ENCODE measurements at places on chromosomes 4 and X. TPM values are rescaled to one million over a fixed set of nuclear protein-coding genes. Genes with fewer than 3 reads are reported as not detected.

DNA sequence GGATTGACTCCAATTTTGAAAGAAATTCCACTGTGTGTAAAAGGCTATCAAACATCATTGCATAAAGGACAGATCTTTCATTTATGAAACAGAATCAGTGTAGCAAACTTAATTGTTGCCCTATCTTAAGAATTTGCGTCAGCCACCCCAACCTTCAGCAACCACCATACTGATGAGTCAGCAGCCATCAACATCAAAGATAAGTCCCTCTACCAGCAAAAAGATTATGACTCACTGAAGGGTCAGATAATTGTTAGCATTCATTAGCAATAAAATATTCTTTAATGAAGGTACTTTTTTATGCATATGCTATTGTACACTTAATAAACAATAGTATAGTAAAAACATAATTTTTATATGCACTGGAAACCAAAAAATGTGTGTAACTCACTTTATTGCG is 15.8 kb upstream of the GRSF1 start:
- no peak for DNase-seq

DNA sequence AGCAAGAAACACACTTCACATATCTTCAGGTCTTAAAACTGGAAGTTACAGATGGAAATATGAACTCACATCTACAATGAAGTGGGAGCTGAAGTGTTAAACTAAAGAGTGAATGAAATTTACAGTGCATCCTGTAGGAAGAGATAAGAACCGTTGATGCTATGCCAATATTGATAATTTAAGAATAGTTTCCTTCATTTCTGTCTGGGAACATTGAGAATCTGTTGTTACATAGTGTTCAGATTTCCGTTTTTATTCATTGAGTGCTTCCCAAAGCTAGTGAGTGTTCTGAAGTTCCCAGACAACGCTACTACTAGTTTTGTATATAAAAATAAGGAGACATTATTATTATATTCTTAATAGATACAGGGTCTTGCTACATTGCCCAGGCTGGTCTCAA is 52.3 kb downstream of the UBE2K start:
- DNase-seq = no peak

- DNase-seq = peak; percentile 23
Measured at GRCh38 chr4:145937971-145938611, 532 bp downstream of the ZNF827 start.

- no peak for DNase-seq
Measured at GRCh38 chr4:151624626-151625565, 135.9 kb downstream of the GATB start.

FSTL5 gene
- total RNA-seq = not detected

FBXW7 gene
- total RNA-seq = 54.3 TPM

DNA sequence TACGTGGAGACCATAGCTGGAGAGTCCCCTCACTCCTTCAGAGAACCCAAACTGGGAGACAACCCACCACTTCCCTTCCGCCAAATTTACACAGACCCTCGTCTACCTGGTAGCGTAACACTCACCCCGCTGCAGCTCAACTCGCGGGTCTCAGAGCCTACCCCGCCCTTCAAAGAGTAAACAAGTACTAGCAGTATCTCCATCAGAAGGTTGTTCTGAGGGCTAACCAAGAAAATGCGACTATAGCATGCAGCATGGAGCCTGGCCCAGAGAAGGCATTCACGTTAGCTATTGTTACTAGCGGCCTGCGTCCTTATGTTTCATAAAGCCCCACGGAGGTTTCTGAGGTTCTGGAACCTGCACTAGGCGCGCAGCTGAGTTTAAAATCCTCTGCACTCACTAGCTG is 531 bp upstream of the MANBA start:
- DNase-seq = no peak

- DNase-seq = no peak
Measured at GRCh38 chr4:124487651-124488050, 224.9 kb downstream of the ANKRD50 start.

ZIC3 gene
- total RNA-seq = not detected

CRLF2 gene
- total RNA-seq = 0.13 TPM

TBX22 gene
- not detected for total RNA-seq

DNA sequence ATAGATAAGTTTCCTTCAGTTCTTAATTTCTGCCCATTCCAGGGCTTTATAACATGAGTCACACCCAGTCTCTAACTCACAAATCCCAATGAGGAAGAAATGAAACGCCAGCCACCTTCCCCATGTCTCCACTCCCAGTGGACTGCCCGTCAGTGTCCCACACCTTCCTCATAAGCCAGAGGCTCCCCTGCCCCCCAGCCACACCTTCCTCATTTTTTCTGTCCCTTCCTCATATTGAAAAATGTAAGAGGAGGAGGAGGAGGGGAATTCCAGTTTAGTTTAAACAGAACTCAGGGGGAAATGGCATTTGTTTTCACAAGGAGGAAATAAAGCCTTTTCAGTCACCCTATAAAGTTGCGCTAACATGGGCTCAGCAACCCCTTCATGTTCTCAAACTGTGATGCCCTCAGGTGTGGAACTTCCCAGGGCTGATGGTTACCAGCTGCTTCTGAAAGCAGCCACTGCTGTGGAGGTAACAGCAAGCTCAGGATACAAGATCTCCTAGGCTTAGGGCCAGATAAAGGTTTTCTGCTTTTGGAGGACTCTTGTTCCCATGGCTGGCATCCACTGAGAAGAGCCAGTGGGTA is 97.8 kb downstream of the PARM1 start:
- no peak for DNase-seq

DNA sequence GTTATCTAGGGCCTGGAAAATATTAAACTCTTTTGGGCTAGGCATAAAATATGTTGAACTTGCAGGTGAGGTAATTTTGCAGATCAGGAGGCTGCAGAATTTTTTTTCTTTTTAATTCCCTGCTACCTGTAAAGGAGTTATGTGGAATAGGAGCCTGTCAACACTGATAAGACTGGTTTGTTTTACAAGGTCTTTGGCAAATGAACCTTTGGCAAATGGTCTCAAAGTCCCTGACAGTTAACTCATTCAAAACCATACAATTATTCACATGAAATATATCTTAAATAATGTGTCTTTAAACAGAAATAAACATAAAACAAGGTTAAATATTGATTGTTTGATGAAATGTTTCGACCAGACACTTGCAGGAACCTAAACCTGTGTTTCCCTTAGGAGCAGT is 340.2 kb downstream of the GASK1B start:
- no peak for DNase-seq

DNA sequence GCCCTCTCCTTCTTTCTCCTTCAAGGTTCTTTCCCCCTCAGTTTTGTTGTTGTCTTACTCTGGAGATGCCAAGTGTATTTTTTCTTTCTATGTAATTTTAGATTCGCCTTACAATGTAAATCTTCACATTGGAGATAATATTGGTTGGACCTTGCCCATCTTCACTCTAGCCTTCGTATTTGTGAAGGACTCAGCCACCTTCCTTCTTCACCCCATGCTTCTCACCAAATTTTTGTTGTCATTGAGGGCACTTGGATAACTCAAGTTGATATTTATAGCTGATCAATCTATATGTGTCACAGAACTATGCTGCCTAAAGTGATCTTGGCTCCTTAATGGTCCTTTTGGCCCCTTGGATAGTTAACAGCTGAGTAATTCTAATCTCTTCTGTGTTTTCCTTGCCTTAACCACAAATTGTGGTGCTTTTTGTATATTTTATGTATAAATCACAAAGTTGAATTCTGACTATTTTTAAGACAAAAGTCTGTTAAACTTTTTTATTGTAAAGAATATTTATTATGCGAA is 6.5 kb downstream of the SPRY1 start:
- DNase-seq = no peak

DNA sequence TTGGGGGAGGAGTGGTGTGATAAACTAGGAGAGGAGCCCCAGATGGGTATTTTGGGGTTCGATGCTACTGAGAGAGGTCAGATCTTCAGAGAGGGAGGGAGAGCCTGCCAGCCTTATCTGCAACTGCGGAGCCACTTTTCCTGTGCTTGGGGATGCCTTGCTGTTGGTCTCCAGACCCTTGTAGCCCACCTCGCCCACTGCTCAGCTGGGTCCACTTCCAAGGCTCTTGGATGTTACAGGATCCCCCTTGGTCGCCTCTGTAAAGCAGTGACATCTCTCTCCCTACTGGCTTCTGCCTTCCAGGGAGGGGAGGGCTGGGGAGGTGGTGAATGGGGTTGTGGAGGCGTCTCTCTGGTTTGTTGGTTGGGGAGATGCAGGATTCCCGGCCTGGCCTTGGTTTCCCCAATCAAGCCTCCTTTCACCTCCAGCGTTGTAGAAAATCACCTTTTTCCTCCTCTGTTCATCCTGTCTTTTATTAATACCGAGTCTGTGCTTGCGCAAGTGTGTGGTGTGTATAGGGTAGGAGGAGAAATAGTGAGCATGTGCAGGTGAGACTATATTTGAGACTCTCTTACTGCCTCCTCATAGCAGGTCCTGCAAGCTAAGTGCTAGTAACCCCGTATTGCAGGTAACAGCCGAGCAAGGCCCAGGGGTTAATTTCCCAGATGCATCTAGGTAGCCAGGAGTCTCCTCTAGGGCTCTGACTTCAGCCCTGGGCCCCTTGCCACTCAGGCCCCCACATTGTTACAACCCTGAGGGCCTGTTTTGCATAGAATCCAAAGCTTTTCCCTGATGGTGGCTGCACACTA is 337.4 kb downstream of the ARHGAP10 start:
- no peak for DNase-seq

- no peak for DNase-seq
Measured at GRCh38 chr4:118774989-118775388, 60.9 kb downstream of the SEC24D start.

DNA sequence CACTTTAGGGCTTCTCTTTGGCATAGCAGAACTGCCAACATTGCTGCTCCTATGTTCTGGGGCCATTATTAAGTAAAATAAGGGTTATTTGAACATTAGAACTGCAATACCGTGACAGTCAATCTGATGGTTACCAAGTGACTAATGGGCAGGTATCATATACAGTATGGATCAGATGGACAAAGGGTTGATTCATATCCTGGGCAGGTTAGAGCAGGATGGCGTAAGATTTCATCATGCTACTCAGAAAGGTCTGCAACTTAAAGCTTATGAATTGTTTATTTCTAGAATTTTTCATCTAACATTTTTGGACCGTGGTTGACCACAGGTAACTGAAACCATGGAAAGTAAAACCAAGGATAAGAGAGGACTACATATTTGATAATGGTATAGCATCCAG is 40.9 kb downstream of the BRCC3 start:
- DNase-seq = no peak

- DNase-seq = no peak
Measured at GRCh38 chrX:151596282-151596681, 32.8 kb downstream of the PASD1 start.

MXRA5 gene
- not detected for total RNA-seq

AFM gene
- not detected for total RNA-seq

GRCh38 chr4:1464581-1465171 is 58.4 kb upstream of the NKX1-1 start:
- DNase-seq = no peak

DNA sequence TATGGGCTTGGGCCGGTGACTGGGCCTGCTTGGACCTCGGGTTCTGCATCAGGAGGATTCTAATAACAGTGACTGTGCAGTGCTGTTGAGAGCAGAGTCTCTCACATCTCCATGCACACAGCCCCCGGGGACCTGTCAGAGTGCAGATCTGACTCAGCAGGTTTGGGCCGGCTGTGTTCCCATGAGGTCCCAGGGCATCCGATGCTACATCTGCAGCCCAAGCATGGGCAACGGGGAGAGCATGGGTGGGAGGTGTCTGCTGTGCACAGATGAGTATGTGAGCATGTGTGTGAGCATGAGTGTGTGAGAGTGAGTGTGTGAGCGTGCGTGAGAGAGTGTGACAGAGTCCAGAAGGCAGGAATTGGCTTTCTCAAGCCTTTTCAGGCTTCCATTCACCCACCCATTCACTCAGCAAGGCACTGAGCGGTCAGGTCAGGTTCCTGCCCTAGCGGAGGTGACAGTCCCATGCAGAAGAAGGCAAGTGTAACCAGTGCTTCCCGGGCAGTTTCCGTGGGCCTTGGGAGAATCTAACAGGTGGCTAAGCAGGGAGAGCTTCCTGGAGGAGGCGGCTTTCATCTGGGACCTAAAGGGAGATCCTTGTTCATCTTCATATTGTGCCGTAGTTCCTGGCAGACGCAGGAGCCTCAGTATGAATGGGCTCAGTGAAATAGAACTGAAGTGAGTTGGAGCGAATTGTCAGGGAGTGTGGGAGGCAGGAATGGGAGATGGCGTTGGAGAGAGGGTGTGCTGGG is 62.6 kb downstream of the SORCS2 start:
- DNase-seq = no peak

TMEM31 gene
- total RNA-seq = not detected

GRCh38 chr4:165662341-165662740 is 210.7 kb upstream of the TLL1 start:
- DNase-seq = no peak

GRCh38 chrX:148728901-148729300 is 228.5 kb downstream of the AFF2 start:
- no peak for DNase-seq

- peak; percentile 28 for DNase-seq
Measured at GRCh38 chrX:104112326-104112951, at the start of gene ZCCHC18. TSS of gene ZCCHC18 (plus strand) at chrX:104112523. CDS start at chrX:104114112, 1,589 bp downstream.

GRCh38 chr4:23882976-23883531 is 6.8 kb downstream of the PPARGC1A start:
- no peak for DNase-seq

RS1 gene
- not detected for total RNA-seq

DNA sequence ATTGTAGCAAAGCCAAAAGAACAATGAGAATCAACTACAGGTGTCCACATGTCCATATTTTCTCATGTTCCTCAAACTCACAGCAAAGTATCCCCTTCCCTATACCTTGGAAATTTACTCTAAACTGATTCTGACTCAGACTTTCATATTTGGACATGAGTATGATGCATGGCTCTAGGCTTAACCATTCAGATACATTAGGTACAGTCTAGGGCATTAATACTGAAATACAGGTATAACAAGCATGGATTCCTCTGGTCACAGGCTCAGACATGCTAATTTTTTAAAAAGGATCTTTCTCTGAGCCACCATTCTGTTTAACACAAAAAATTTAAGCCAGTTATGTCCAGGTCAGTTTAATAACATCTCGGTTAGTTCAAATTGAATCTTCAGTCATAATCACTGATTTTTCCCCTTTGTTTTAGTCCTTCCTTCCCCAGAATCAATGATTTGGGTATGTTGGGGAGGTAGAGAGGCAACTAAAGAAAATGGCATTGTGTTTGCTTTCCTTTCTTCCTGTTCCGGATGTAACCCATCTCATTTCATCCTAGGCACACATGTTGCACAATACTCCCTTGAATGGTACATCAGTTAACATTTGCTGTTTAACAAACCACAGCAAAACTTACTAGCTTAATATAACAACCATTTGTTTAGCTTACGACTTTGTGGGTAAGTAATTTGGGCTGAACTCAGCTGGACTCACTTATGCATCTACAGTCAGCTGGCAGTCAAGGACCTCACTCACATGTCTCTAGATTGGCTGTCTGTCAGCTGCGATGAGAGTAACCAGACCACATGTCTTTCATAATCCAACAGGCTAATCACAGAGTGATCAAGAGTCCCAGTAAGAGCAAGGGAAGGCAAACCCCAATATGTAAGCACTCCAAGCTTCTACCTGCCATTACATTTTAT is 75.3 kb upstream of the GRIA3 start:
- no peak for DNase-seq
